ENCODE measurements at places on chromosomes 4 and X.

GRCh38 chr4:83748711-83749110 is 212.8 kb downstream of the GPAT3 start:
- DNase-seq = no peak

- no peak for DNase-seq
These were observed 16.2 kb upstream of the ZFX start for GRCh38 chrX:24133312-24133711.

- DNase-seq = no peak
These were observed 121.8 kb downstream of the FHIP1A start for GRCh38 chr4:151530783-151531182.

- peak; percentile 63 for DNase-seq
These were observed 429 bp downstream of the UVSSA start for GRCh38 chr4:1347410-1347864.

DNA sequence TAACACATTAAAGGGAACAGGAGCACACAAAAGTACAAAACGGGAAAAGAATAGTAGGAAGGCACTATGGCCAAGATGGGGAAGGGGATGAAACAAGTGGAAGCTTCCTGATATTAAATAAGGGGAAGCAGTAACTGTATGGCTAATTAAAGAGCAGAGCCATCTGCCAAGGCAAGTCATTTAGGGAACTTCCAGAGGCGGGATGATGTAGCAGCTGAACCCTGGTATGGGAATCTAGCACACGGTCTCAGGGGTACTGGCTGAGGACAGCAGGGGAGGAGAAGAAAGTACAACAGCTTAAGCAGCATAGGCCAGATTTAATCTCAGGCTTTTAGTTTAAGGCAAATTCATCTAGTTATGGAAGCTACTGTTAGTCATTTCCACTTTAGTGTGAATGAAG is 59.1 kb downstream of the IGFBP7 start:
- no peak for DNase-seq

- DNase-seq = no peak
These were observed 535 bp downstream of the WAS start for GRCh38 chrX:48684134-48684533.

DNA sequence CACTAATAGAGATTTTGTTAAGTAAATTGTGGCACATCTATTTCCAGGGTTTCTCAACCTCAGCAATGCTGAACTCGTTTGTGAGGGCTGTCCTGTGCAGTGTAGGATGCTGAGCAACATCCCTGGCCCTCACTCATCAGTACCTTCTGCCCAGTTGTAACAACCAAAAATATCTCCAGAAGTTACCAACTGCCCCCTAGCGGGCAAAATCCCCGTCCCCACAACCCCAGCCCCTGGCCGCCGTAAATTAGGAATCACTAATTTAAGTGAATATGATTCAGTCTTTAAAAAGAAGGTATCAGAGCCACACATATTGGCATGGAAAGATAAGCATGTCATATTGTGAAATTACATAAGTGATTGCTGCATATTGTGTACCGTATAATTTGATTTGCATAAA is 123.4 kb downstream of the ASB9 start:
- peak; percentile 38 for DNase-seq

DNA sequence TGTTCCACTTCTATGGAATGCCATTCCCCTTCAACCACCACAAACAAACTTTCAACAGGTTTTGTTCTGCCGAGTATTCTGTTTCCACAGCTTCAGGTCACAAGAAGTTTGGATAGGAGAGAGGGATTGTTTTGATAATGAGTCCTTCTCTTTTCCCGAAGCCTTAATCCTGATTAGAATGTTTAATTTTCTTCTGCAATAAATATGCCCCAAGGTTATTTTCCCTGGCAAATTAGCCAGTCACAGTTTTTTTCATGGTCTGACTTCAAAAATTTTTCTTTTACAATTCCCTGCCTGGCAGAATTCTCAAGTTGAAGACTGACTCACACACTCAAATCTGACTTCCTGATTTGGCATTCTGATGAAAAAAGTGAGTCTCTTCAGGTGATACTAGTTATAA is 33.1 kb upstream of the EDNRA start:
- DNase-seq = no peak

DNA sequence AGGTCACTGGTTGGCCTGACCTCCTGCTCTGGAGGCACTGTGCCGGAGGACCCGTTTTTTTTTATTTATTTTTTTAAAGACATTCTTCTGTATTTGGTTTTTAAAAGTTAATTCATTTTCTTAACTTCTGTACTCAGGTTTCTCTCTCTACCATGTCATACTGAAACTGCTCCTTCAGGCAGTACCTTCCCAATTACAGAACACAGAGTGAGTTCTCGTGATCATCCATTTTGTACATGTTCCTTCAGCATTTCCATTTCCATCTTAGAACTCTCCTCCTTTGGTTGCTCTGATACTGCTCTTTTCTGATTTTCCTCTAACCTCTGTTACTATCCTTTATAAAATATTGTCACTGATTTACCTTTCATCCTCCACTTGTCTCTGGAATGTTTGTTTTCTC is 17.9 kb downstream of the UBE2K start:
- peak; percentile 24 for DNase-seq

GRCh38 chrX:133045986-133046385 is 50.9 kb downstream of the USP26 start:
- DNase-seq = no peak

GRCh38 chr4:80540349-80540748 is 204.8 kb downstream of the CFAP299 start:
- no peak for DNase-seq

DNA sequence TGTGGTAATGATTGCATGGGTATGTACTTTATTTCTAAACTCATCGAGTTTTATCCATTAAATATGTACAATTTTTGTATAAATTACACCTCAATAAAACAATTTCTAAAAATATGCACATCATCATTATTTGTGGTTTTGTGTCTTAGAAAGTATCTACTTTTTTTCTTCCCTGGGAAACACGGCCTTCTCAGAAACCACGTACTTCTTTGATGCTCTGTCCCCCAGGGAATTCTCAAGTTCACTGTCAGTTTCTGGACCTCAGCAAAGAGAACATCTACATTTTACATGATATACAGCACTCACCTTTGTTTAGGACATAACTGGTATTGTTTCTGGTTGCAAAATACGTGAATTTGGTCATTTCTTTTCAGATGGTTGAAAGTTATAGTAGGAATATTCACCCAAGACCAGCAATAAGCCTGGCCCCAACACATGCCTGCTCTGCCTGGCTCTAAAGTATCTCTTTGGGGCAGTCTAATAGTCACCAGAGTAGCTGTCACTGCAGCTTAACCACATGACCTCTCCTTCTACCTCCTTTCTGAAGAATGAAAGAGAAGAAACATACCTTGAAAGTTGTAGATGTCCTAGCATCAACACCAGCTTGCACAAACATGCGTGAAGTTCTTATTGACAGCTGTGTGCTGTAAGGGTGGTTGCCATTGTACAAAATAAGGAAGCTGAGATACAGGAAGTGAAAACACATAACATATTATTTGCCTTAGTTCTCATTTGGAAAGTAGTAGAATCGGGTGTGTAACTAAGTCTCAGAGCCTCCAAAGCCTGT is 48.4 kb upstream of the SPANXN4 start:
- DNase-seq = no peak

DNA sequence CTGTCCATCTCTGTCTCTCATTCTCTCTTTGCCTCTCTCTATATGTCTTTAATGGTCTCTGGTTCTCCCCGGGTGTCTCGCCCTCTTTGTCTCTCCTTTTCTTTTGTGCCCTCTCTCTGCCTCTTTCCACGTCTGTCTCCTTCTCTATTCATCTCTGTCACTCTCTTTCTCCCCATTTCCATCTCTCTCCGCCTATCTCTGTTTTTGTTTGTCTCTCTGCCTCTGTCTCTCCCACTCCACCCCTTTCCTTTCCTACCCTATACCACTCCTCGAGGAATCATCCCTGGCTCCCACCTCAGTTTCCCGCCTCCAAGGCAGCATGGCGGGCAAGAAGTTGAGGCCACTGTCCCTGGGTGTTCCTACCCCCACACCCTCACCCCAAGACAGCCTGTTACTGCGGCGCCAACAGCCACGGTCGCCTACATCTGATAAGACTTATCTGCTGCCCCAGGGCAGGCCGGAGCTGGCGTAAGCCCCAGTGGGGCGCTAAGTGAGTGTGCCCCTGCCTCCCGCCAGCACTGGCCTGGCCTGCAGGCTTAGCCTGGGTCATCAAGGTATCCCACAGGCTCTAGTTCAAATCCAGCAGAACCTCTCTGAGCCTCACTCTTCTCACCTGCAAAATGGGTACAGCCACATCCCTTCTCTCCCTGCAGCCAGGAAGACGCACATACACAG is 713 bp upstream of the GATA1 start:
- DNase-seq = no peak

DNA sequence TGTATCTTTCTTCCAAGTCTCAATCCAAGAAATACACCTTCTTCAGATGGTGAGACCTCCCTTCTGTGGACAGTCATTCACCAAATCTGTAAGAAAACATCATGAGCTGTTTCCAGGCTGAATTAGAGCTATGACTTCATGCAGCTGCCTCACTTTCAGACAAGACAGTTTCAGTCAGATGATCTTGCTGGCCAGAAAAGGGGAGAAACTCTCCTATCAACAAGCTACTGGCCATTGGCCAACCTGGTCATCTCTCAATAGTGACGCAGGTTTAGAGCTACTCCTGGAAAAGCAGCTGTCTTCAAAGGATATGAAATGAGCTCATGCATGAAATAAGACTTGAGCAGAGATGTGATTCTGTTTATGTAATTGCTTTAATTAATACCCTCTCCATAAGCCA is 69.6 kb upstream of the NDP start:
- no peak for DNase-seq

- no peak for DNase-seq
These were observed 2.4 kb downstream of the ZNF275 start for GRCh38 chrX:153336121-153336894.

DNA sequence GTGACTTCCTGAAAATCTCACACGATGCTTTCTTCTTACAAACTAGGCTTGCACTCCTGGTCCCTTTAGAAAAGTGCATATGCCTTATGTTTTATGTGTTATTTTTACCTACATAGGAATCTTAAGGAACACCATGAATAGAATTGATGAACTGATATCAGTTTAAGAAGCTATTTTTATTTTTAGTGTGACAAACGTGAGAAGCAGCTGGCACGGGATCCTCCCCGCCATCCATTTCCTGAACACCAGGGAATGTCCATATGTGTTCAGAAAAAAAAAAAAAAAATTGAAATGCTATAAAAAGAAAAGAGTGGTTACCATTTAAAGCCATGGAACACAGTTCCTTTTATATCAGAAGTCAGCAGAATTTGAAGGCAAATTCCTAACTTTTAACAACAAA is 1096.1 kb upstream of the PRKX start:
- DNase-seq = no peak

DNA sequence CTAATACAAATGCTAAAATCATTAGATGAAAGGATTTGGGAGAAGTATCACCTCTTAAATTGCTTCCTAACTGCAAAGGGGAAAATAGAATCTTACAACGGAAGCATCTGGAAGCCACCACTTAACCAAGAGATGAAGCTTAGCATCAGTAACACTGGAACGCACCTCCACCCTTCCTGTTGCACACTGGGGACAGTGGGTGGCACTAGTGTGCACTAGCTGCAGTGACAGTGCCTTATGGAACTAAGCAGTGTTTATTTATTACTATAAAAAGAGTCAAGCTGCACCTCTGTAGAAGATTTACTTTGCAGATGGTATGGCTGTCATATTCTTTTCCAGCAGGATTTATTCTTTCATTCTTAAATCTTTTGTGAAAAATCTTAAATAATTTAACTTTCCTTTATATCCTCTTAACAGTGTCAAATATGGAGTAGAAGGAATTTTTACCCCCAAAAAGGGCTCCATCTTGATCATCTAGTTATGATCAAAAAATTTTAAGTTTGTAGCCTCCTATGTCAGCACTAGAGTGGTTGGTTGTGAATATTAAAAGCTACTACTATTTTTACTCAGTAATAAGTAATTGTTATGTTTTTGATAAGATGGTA is 76.7 kb downstream of the SCD5 start:
- peak; percentile 18 for DNase-seq

DNA sequence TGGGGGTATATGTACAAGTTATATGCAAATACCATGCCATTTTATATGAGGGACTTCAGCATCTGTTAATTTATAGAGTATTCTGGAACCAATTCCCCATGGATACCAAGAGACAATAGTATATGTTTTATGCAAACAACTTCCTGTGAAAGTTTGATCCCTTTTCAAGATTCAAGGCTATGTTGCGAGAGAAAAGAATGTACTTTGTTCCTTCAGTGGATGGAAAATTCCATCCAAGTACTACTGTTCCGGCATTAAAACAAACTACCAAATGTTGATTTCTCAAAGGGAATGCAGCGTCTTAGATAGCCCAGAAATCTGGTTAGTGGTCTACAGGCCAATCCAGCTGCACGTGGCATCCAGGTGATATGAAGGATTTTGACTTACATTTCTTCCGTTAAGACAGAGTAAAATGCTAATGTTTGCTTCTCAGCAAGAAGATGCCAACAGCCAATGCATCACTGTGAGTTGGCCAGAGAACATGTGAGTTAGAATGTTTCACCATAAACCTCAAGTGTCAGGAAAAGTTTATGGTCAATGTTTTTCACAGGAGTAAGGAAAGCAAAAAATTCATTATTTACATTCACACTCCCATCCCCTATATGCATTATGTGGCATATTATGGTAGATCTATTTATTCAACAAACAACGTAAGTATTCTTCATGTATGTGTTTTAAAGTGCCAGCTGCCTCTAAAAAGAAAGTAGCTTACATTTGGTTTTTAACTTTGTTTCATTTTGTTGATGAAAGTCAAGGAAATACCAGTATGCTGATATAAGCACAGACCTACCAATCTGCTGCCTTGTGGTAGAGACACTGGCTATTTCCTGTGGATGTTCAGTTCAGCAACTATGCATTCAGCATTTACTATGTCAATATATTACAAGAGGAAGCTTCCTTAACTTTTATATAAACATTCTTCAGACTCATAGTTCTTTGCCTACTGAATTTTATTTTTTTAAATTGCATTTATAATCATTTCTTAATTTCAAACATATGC is 44.4 kb downstream of the METTL14 start:
- DNase-seq = no peak

- DNase-seq = no peak
These were observed 34.6 kb upstream of the WDR1 start for GRCh38 chr4:10151182-10151581.

DNA sequence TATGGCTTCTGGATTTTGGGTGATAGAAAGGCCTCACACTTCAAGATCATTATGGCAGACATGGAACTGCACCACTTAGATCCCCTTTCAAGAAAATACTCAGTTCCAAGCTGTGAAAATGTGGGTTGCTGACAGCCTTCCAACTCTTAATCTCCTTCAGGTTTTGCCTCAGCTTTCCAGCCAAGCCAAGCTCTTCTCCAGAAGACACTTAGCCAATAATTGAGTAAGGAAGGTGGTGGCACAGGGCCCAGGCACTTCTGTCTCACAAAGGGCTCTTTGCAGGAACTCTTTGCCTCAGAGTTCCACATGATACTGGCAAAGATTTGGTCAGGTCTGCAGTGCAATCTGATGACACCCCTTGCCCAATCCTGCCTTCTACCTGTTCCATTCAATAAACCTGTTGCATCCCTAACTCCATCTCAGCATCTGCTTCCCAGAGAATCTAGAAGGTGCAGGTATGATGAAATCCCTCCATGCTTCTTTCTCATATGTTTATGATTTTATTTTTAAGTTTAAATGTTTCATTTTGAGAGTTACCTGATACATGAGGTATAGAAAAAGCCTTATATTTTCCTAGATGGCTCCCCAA is 30.6 kb downstream of the ANXA5 start:
- no peak for DNase-seq

GRCh38 chr4:150381609-150382008 is 200.3 kb upstream of the MAB21L2 start:
- DNase-seq = no peak

- DNase-seq = no peak
These were observed 2.9 kb downstream of the TBL1X start for GRCh38 chrX:9467751-9468150.

- no peak for DNase-seq
These were observed 56.5 kb downstream of the ZNF674 start for GRCh38 chrX:46488712-46489111.
